ENCODE measurements at places on chromosomes 7 and 10.

DNA sequence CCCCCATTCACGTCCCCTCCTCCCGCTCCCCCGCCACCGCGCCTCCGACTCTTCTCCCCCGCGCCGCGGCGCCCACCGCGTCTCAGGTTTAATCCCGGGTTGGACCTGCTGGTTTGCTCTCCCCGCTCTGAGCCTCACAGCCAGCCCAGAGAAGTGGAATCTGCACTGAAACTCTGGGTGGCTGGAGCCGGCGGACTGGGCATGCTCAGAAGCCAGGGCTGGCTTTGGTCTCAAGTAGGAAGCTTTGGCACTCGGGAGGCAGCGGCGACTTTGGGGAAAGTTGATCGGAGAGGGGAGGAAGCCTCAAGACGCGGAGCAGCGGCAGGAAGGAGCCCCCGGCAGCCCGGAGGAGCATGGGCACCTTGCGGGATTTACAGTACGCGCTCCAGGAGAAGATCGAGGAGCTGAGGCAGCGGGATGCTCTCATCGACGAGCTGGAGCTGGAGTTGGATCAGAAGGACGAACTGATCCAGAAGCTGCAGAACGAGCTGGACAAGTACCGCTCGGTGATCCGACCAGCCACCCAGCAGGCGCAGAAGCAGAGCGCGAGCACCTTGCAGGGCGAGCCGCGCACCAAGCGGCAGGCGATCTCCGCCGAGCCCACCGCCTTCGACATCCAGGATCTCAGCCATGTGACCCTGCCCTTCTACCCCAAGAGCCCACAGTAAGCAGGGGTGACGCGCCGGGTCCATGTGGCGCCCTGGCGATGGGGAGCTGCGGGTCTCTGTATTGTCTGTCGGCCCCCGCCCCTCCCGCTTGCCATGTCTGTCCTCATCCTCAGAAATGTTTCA, at the start of gene PRKG1:
TSS of gene PRKG1 (plus strand) at position 250 of the 791 bp plus-strand sequence.
- DNase-seq, result no peak

- DNase-seq, result no peak
These were observed 77.4 kb downstream of the LRMDA start for GRCh38 chr10:75508814-75509306.

- no peak for DNase-seq
These were observed 272.5 kb upstream of the COBL start for GRCh38 chr7:51589111-51589510.

GRCh38 chr7:17516771-17517170, 218.3 kb downstream of the AHR start:
- no peak for DNase-seq

- no peak for DNase-seq
These were observed 162.2 kb downstream of the PKD1L1 start for GRCh38 chr7:47785923-47786556.

DNA sequence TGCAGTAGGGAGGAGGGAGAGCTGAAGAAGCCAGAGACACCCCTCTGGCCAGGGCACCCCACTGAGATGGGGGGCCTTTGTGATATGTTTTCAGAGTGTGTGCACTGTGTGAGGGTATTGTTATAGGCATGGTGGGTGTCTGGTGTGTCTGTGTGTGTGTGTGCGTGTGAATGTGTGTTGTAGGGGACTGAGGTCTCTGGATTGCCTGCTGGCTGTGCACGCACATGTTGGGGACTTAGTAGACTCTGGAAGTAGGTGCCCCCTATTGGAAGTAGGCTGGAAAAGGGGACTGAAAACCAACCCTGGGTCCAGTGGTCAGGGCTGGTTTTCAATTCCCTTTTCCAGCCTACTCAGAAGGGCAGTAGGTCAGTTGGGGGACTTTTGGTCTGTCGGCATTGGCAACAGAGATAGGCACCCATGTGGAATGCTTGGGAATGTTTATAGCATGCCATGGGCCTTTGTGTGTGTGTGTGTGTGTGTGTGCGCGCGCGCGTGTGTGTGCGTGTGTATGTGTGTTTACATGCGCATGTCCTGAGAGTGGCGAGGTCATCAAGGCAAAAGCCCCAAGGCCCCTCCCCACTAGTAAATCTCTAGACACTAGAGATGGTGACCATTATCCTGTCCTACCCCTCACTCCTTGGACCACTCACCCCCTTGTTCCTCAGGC, 78.8 kb downstream of the HIF1AN start:
- no peak for DNase-seq

DNA sequence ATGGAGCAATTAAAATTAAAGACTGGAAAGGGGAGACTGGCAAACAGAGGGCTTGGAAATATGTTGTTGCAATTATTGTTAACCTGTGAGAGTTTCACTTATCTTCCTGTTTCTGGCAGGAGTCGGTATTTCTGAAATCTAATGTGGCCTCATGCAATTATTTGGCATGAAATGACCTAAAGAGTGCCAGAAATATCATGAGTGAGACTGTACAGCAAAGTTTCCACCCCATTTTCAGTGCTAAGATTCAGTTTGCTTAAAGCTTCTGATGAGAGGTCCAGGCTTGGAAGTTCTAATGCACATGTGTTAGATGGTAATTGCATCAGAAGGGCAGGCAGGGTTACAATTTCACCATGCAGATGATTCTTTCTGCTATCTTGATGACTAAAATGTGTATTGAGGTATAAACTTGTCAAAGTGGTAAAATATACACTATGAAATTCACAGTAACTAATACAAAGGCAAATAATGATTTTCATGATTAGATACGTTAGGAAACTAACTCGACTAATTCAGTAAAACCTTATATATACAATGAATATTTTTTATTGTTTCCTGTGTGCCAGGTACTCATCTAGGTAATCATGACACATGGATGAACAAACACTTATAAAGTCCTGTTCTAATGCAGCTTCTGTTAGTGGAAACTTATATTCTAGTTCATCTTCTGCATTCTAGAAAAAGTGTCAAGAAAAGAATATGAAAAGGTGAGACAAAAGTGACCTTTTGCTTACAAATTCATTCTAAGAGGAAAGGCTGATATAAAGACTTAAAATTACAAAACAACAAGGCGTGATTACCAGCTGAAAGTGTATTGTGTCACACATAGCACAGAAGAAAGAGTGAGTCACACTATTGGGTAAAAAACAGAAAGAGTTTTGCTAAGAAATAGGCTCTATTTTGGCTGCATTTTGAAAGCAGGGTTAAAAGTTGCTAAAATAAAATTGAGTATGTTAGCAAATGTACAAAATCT, 533.4 kb upstream of the SEMA3D start:
- no peak for DNase-seq

- no peak for DNase-seq
These were observed 830 bp downstream of the MET start for GRCh38 chr7:116672596-116673456.

- DNase-seq, result no peak
These were observed 203.1 kb downstream of the ZMYND11 start for GRCh38 chr10:338171-339037.

- DNase-seq, result no peak
These were observed 28.1 kb downstream of the SLIT1 start for GRCh38 chr10:97157578-97158095.

DNA sequence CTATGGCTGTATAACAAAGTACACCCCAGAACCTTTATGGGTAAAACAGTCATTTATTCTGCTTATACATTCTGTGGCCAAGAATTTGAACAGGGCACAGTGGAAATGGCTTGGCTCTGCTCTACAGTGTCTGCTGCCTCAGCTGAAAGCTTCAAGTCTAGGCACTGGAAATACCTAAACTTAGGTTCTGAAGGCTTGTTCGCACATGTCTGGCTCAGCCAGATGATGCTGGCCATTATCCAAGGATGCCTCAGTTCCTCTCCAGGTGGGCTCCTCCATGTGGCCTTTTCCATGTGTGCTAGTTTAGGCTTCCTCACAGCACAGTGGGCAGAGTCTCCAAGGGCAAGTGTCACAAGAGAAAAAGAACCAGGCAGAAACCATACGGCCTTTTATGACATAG, 76.8 kb downstream of the RALA start:
- DNase-seq, result no peak

DNA sequence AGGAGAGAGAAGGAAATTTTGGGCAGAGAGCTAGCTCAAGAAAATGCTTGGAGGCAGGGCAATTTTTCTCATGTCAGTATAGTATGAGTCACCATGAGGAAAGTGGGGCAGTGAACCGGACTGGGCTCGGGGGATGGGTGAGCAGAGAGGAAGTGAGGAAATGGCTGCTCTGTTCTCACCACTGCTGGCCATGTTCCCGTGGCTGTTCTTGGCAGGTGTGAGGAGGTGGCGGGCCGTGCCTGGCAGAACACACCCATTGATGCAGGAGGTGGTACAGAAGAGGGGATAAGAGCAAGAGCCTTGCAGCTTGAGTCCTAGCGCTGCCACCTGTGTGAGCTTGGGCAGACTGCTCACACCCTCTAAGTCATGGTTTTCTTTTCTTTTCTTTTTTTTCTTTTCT, 304.4 kb upstream of the LYZL1 start:
- no peak for DNase-seq

GRCh38 chr10:102401735-102402511, 6.4 kb downstream of the NFKB2 start:
- no peak for DNase-seq

DNA sequence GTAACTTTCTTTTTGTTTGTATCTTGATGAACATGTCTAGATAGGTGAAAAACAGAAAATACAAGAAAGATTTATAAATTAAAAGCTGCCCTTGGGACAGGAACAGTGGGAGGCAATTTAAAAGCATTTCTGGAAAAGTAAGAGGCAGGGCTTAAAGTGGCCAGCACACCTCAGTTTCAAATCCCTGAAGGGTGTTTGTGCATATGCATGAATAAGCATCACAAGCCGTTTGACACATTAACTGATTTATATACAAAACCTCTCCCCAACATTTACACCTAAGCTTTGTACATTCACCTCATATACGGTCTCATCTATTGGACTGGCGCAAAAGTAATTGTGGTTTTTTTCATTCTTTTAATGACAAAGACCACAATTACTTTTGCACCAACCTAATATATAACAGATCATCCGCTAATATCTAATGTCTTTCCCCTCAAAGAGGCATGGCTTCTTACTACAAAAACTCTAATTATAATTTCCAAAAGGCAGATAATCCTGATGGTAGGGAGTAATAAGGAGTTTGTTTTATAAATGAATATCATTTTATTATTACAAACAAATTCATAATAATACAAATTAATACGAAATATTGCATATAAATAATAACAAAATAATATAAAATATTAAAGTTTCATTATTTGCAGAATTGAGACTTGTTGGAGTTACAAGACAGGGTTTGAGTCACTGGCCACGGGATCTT, 48.3 kb downstream of the LRGUK start:
- no peak for DNase-seq

DNA sequence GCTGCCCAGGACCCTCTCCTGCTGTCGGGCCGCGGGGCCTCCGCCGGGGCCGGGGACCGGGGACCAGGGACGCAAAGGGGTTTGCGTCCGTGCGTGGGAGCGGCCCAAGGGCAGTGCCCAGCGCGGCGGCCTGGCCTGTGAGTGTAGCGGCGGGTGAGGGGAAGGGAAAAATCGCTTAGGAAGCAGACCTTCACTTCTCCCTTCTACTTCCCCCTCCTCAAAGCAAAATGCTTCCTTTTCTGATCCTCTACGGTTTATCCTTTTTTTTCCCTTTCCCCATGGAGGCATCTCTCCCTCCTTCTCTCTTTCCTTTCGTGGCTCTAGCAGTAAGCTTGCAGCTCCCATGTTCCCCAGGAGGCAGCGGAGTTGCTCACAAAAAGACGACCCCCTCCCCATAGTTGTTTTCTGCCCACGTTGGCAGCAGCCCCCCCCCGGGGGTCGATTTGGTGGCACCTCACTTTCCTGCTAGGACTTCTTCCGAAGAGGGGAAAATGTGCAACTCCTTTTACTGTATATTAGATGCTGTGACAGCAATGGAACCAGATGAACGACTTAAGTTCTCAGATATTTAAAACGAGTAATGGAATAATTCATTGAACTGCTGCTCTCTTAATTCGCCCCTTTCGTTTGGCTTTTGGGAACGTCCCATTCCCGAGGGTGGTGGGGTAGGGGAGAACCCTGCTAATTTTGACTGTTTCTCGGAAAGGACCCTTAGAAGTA, 724 bp downstream of the CAPZA2 start:
- DNase-seq, result no peak

DNA sequence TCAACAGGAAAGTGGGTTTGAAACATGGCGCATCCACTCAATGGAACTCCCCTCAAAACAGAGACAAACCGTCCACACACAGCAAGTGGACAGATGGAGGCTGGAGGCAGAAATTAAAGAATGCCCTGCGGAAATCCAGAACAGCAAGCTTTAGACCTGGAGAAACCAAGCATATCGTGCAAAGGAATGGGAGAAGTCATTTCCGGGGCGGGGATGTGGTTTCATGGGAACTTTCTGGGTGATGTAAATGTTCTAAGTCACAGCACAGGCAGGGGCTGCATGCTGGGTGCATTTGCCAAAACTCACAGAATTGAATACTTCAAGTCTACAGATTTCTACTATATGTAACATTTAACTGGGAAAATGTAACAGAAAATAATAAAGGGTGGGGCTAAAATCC, 213.0 kb downstream of the PTPRN2 start:
- DNase-seq, result no peak

DNA sequence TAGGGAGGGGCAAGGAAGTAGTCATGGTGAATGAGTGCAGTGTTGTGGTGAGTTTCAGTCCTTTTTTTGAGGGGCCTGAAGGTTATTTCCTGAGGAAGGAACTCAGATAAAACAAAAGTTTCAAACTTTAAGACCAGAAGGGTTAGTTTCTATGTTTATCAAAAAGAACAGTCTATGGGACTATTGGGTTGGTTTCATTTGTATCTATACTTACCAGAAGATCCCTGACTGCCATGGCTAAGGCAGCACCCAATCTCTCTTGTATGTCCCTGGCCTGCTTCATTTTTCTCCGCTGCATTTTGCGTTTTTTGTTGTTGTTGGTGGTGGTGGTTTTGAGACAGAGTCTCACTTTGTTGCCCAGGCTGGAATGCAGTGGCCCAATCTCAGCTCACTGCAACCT, 19.3 kb upstream of the GAD2 start:
- DNase-seq, result no peak

DNA sequence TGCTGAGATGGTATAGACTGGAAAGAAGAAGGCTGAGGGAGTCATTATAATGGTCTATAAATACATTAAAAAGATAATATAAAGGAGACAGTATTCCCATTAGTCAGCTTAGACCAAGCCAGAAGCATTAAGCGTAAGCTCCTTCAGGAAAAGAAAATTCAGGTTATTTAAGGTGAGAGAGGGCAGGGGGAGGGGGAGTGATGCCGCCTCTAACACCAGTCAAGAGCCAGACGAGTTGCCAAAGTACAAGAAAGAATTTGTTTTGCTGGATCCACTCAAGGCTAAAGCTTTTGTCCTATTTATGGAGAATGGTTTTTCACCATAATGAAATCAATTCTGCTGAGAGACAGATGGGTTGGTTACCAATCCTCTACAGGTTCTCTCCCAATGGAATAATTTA, 99.3 kb downstream of the CFAP58 start:
- no peak for DNase-seq

All from forelimb muscle (tissue), 1 donor.